Activated CD8-positive, alpha-beta memory T cell treated with anti-CD3 and anti-CD28 coated beads, Interleukin-2, amount 50 U/mL, for 4 hours (primary cell): ENCODE measurements at places on chromosomes 12 and 14.

- DNase-seq, result no peak
Measured at GRCh38 chr14:32374155-32374554, 45.1 kb downstream of the AKAP6 start.

DNA sequence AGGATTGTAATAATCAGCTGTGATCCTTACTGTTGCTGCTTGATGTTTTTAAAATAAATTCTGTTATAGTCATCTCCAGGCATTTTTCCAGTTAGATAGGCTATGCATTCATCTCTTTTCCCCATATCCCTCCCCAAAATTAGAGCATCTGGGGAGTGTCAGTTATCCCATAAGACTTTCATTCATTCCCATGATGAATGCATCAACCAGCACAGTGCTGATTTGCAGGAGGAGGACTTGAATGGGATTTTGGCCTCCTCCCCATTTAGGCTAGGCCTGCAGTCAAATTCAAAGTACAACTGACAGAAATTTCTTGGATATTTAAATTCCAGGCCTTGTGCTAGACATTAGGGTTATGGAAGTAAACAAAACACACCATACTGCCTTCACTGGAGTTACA is 99.8 kb downstream of the AEBP2 start:
- DNase-seq, result no peak

DNA sequence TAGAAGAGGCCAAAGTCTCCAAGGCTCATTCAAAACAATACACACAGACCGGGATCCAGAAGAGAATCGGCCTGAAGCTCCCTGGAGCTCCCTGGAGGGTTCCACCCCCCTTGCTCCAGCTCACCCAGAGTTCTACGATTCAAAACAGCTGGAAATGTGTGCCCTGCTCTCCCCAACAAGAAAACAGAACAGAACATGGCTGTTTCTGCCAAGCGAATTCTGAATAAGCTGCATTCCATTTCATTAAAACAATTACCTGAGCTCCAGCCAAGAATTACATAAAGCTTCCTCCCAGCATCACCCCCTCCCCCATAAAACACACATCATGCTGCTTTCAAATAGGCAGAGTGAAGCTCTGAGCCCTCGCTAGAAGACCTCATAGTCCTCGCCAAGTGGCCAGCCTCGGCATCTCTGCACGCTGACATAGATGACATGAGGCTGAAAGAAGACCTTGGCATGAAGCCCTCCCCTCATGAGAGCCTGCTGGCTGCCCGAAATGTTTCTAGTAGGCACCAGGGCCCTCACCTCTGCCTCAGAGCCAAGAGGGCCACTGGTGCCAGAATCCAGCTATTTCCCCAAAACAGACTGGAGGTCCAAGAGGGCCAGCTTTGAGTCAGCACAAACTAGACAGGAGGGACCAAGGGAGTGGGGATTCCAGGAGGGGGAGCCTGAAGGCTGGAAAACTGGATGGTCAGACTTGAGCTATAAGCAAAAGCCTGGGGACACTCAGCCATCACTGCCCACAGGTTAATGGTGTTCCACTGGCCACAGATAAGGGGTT is 8.3 kb downstream of the PXN start:
- no peak for DNase-seq

DNA sequence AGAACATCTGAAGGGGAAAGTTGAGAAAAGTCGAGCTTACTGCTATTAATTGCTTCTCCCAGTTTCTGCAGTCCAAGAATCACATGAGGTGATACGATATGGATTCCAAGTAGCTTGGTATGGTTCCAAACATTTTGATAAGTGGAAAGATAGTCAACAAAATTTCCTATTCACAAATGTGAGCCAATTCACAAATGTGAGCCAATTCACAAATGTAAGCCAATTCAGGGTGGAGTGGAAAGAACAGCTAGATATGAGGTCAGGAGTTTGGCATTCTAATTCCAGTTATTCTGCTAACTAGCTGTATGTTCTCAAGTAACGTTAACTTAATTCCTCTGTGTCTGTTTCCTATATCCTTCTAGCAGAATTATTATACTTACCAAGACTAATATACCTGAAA is 37.6 kb upstream of the DHRS4 start:
- no peak for DNase-seq

DNA sequence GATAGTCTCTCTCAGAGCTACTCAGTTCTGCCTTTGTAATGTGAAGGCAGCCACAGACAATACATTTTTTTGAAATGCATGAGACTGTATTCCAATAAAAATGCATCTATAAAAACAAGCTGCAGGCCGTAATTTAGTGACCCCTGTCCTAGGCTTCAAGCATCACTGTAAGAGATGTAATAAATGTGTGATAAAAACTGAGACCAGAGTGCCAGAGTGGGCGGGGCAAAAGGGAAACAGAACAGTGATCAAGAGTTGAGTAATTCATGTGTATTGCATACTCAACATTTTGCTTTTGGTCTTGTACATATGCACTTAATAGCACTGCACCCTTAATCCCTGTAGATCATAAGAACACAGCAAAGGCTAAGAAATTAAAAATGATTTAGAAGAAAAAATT is 743.5 kb downstream of the DIO2 start:
- DNase-seq, result no peak

DNA sequence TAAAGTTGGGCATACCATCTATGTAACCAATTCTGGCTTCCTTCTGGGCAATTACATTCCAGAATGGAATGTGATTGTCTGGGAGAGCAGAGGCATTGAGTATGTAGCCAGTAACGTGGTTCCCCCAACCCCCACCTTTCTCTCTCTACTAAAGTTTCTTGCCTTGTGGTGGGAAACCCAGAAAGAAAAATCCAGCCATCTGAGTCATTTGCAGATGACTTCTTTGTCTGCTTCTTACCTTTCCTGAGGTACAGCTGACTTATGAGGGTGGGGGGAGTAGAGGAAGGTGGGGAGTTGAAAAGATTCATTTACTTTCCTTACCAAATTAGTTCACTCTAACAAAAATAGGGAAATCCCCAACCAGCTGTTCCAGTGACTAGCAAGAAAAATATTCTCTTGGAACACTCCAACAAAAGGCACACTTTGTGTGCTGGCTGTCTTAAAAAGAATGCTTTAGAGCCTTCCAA is 112.1 kb upstream of the FRMD6 start:
- DNase-seq, result no peak

DNA sequence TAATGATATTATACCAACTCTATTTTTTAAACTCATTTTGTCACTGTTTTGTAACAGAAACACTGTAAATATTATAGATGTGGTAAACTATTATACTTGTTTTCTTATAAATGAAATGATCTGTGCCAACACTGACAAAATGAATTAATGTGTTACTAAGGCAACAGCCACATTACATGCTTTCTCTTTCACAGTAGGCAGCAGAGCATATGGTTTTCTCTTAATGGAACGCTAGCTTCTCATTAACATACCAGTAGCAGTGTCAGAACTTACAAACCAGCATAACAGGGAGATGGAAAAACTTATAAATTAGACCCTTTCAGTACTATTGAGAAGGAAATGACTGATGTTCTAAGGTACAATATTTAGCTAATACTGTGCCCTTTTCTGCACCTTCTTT is 398.8 kb downstream of the PRKD1 start:
- DNase-seq, result no peak

GRCh38 chr14:66514213-66514612 is 6.3 kb downstream of the GPHN start:
- no peak for DNase-seq

- no peak for DNase-seq
Measured at GRCh38 chr14:22630486-22630885, 13.7 kb downstream of the OR6J1 start.

- DNase-seq, result no peak
Measured at GRCh38 chr12:54555670-54556257, 6.4 kb downstream of the PDE1B start.

- DNase-seq, result no peak
Measured at GRCh38 chr12:126869644-126870043, 1397.3 kb upstream of the TMEM132C start.

GRCh38 chr12:91620992-91621391 is 438.4 kb upstream of the DCN start:
- no peak for DNase-seq

- no peak for DNase-seq
Measured at GRCh38 chr12:47206450-47207339, 126.9 kb upstream of the AMIGO2 start.

- DNase-seq, result no peak
Measured at GRCh38 chr12:63814146-63814772, 30.2 kb upstream of the SRGAP1 start.

DNA sequence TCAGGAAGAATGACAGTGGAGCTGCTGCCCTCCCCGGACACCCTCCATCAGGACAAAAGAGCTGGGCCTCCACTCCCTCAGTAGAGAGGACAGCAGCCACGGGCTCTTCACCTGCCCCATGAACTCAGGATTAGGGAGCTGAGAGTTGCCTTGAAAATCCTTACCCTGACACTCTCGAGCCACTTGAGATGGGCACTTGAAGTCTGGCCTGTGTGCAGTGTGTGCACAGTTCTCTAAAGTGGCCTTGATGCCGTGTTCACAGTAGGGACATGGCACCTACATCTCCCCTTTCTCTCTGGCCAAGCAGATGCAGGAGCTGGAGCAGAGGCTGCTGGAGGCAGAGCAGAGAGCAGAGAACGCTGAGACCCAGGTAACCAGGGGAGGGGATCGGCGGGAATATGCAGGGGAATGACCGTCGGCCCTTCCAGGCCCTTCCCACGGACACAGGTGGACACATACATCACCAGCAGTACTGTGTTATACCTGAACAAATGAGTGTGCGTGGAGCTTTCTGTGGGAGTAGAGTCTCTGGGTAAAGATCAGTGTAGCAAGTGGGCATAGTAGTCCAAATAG is 22.5 kb downstream of the PLEKHH1 start:
- DNase-seq, result no peak

- no peak for DNase-seq
Measured at GRCh38 chr14:46717211-46717610, 65.6 kb upstream of the RPL10L start.
